ENCODE measurements at places on chromosomes 13 and 19.
A peak's percentile ranks its signal among the peaks of the same experiment; 100 is the strongest.

DNA sequence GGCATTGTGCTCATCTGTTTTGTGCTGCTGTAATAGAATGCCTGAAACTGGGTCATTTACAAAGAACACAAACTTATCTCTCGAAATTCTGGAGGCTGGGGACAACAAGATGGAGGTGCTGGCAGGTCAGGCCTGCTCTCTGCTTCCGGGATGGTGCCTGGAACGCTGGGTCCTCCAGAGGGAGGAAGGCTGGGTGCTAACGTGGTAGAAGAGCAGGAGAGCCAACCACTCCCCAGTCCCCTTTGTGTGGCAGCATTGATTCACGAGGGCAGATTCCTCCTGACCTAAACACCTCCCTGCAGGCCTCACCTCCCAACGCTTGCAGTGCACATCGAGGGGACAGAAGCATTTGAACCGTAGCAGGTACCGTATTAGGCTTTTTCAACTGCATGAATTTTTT lies 34.1 kb upstream of the TFDP1 start:
- DNase-seq: no peak

- DNase-seq: no peak
Measured at GRCh38 chr13:50370303-50370950, 355.2 kb downstream of the KCNRG start.

DNA sequence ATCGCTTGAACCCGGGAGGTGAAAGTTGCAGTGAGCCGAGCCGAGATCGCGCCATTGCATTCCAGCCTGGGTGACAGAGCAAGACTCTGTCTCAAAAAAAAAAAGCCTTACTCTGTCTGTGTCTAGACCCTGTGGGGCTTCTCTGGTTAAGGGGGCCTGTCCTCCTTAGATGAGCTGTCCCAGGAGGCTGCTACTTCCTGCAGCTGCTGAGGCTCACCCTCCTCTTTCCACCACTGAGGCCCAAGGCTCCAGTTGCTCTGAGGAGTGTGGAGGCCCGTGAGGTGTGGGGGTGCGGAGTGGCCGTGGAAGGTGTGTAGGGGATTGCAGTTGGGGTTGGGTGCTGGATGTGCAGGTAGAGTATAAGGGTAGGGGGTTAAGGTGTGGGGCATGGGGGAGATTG lies 22.1 kb upstream of the RASA3 start:
- no peak for DNase-seq

- no peak for DNase-seq
Measured at GRCh38 chr13:99465454-99465853, 35.8 kb upstream of the TM9SF2 start.

GRCh38 chr19:29217616-29218015 lies 4.7 kb upstream of the UQCRFS1 start:
- no peak for DNase-seq

GRCh38 chr13:112849500-112849899 lies 119.5 kb upstream of the MCF2L start:
- DNase-seq: no peak

GRCh38 chr13:36261976-36262375 lies 35.6 kb downstream of the CCDC169 start:
- no peak for DNase-seq

DNA sequence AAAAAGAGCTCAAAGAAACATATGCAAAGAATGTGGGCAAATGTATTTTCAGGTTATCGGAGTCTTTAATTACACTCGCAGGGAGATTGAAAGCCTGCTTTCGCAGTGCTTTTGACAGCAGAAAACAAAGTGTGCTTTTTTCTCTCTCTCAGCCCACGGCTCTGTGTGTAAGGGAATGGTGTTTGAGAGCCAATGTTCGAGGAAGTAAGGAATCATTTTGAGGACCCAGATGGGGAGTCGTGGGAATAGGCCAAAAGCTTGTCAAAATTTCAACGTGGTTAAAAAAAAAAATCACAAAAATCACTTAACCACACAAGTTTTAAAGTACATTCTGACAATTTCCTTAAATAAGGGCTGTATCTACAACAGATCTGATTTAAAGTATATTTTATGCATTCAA lies 197.1 kb upstream of the IRS2 start:
- no peak for DNase-seq

DNA sequence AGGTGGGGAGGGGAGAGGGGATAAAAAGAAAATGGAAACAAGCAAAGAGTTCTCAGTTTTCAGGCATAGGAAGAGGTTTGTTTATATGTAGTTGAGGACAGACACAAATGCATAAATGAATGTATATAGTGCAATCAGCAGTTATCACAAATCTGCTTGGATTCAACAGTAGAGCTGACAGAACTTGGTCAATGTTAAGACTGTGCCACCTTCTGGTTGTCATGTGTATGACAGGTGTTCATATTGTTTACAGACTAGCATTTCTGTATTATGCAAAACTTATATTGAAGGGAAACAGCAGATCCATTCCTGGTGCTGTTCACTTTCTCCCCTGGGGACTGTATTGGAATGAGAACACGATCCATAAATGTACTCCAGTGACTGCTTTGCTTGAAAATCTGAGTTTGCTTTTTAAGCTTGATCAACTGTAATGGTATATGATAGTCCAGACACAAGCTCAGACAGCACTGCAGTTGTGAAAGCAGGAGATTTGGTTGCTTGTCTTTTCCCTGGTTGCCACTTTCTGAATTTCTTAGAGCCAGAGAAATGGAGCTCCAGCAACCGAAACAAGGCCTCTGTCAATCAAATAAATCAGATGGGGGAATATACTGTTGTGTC lies 319.5 kb upstream of the OBI1 start:
- no peak for DNase-seq

GRCh38 chr13:45432737-45433380 lies 14.7 kb upstream of the SLC25A30 start:
- no peak for DNase-seq

GRCh38 chr19:584240-585001 lies 5.3 kb upstream of the HCN2 start:
- DNase-seq: peak; percentile 66

GRCh38 chr13:53201454-53202225 lies 173.0 kb downstream of the OLFM4 start:
- DNase-seq: no peak

GRCh38 chr13:44373601-44374347 lies at the start of gene SERP2:
TSS of gene SERP2 (plus strand) at chr13:44373824. CDS start at chr13:44374026, 202 bp downstream.
- DNase-seq: no peak

DNA sequence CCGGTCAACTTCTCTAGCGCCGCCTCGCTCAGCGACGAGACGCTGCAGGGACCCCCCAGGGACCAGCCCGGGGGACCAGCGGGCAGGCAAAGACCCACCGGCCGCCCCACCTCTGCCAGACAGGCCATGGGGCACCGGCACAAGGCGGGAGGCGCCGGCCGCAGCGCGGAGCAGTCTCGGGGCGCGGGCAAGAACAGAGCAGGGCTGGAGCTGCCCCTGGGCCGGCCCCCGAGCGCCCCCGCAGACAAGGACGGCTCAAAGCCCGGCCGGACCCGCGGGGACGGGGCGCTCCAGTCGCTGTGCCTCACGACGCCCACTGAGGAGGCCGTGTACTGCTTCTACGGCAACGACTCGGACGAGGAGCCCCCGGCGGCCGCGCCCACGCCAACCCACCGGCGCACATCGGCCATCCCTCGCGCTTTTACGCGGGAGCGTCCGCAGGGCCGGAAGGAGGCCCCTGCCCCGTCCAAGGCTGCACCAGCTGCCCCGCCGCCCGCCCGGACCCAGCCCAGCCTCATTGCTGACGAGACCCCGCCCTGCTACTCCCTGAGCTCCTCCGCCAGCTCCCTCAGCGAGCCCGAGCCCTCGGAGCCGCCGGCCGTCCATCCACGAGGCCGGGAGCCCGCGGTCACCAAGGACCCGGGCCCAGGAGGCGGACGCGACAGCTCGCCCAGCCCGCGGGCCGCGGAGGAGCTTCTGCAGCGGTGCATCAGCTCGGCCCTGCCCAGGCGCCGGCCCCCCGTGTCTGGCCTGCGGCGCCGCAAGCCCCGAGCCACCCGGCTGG lies 11.3 kb downstream of the C19orf25 start:
- DNase-seq: peak; percentile 14

DNA sequence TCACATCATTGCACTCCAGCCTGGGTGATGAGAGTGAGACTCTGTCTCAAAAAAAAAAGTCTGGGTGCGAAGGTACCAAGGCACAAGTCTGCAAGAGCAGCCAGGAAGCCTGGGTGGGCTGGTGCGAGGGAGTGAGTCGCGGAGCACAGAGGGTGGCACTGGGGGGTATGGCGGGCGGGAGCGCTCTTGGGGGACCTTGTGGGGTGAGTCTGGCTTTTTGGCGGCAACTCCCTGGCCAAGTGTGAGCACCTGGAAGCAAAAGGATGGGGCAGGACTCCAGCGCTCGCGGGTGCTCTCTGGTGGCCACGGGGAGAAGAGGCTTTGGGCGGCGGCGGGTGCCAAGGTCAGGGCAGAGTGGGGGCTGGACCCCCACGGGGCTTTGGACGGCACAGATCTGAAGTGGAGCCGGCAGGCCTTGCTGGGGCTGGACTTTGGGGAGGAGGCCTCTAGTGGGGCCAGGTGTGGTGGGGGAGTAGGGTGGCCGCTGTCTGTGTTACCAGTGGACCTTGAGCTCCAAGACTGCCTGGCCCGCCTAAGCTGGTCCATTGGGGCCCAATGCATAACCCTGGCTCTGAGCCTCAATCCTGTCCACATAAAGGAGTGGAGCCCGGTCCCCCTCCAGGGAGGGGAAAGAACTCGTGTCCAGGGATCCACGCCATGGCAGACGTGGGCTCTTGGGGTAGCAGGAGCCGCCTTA lies 1.6 kb downstream of the P2RY11 start:
- DNase-seq: peak; percentile 74

GRCh38 chr19:13195678-13196077 lies 45.5 kb downstream of the IER2 start:
- peak; percentile 52 for DNase-seq

GRCh38 chr13:111968336-111969010 lies 98.5 kb upstream of the SOX1 start:
- DNase-seq: no peak

DNA sequence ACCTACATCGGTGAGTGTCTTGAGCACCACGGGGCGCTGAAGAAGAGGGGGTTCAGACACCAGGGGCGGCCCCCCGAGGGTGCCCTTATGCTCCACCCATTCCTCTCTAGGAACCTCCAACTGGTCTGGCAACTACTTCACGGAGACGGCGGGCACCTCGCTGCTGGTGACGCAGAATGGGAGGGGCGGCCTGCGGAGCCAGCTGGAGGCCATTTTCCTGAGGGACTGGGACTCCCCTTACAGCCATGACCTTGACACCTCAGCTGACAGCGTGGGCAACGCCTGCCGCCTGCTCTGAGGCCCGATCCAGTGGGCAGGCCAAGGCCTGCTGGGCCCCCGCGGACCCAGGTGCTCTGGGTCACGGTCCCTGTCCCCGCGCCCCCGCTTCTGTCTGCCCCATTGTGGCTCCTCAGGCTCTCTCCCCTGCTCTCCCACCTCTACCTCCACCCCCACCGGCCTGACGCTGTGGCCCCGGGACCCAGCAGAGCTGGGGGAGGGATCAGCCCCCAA lies 12.1 kb downstream of the HIPK4 start:
- DNase-seq: no peak

DNA sequence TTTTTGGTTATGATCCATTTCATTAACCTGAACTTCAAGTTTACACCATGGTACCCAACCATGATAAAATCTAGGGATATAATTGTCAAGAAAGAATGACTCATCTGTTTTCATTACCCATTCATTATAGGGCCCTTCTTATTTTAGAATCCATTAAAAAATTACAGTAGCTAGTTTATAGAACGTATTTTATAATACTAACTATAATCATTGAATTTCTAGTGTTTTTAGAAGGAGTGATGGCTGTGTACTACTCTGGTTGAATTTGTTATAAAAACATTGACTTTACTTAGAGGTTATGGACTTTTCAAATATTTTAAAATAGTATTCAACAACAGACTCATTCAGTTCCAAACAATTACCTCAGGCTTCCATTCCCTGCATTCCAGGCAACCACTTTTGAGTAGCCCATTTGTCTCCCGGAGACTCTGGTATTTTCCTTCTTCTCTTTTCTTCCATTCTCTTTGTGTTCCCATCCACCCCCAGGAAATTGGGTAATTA lies 71.9 kb upstream of the KLF12 start:
- DNase-seq: no peak

- no peak for DNase-seq
Measured at GRCh38 chr13:49625392-49626079, 2.8 kb upstream of the ARL11 start.

DNA sequence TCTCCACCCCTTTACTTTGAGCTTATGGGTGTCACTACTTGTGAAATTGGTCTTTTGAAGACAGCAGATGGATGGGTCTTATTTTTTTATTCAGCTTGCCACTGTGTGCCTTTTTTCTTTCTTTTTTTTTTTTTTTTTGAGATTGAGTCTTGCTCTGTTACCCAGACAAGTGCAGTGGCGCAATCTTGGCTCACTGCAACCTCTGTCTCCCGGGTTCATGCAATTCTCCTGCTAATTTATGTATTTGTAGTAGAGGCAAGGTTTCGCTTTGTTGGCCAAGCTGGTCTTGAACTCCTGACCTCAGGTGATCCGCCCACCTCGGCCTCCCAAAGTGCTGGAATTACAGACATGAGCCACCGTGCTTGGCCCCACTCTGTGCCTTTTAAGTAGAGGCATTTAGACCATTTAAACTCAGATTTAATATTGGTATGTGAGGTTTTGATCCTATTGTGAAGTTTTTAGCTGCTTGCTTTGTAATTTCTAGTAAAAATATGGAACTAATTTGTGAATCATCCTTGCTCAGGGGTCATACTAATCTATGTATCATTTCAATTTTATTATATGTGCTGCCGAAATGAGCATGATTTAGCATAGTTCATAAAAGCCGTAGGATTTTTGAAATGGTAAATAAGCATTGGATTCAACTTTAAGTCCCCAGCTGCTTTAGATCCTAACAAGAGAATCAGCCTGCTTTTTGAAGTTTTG lies 584.5 kb downstream of the SLITRK1 start:
- no peak for DNase-seq

DNA sequence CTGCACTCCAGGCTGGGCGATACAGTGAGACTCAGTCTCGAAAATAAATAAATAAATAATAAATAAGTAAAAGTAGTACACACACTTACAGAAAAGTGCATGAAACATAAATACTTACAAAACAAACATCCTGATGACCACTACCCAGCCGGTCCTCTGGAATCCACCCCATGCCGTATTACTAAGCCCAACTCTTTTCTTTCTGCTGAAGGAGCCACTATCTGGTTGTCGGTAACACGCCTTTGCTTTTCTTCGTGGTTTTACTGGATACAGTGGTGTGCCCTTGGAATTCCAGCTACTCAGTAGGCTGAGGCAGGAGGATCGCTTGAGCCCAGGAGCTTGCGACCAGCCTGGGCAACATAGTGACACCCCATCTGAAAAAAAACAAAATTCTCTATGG lies 39.4 kb downstream of the CELF5 start:
- no peak for DNase-seq

- DNase-seq: no peak
Measured at GRCh38 chr19:4449639-4450028, 8.0 kb downstream of the UBXN6 start.

GRCh38 chr19:32396046-32396652 lies 9.4 kb upstream of the DPY19L3 start:
- DNase-seq: peak; percentile 18

GRCh38 chr13:110359840-110360301 lies 52.8 kb downstream of the COL4A2 start:
- DNase-seq: no peak

GRCh38 chr13:99086267-99087097 lies 108.6 kb upstream of the DOCK9 start:
- DNase-seq: peak; percentile 80

Measured in activated naive CD4-positive, alpha-beta T cell treated with anti-CD3 and anti-CD28 coated beads, Interleukin-2, amount 50 U/mL, for 16 hours (primary cell).